Heart left ventricle (tissue), 16 donors: ENCODE measurements at places on chromosomes 7 and 10. TPM values are rescaled to one million over a fixed set of nuclear protein-coding genes. Genes with fewer than 3 reads are reported as not detected.

PIK3CG gene
- total RNA-seq = 1.8 TPM

- DNase-seq = no peak
Observed at GRCh38 chr7:82164813-82165212, 278.8 kb downstream of the CACNA2D1 start.

DNA sequence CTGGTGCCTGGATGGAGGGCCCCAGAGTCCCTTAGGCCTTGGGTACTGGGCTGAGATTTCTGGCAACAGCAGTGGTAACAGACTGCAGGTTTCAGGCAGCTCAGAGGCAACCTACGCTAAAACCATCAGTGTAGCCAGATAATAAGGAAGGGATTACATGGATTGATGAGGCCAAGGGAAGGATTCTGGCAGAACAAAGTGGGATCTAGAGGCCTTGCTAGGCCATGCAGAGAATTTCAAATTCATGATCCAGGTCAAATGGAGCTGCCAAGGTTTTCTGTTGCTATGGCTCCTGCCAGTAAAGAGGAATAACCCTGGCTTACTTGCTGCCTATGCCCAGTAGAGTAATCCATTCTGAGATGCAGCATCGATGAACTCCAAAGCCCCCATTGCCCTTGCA is 445.7 kb downstream of the ADRA2A start:
- DNase-seq = no peak

- DNase-seq = no peak
Observed at GRCh38 chr10:126776168-126776567, 105.7 kb upstream of the C10orf90 start.

- no peak for DNase-seq
Observed at GRCh38 chr10:107834706-107835105, 670.2 kb upstream of the SORCS1 start.

DNA sequence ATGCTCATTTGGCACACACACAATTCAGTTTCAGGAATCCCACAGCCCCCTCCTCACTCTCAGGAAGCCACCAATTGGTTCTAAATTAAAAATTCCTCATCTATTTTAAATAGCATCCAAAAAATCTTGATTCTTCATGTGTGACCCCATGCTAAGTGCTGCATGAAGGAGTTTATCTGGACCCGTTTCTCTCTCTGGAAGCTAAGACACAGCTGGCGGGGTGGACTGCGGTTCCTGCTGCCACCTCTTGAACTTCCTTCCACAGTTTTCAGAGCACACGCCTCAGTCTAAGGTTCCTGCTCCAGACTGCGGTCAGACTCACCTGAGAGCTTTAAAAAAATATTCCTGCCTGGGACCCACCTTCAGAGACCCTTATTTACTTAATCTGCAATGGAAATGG is 34.5 kb downstream of the LYZL1 start:
- no peak for DNase-seq

THSD7A gene
- total RNA-seq = 5.2 TPM

ZNF365 gene
- total RNA-seq = not detected

- DNase-seq = no peak
Observed at GRCh38 chr10:80700760-80701444, 163.2 kb downstream of the SH2D4B start.

- no peak for DNase-seq
Observed at GRCh38 chr7:117270371-117270770, 52.5 kb downstream of the WNT2 start.
